ENCODE measurements at places on chromosomes 6 and 20.

- DNase-seq = no peak
These were observed 144.1 kb downstream of the SMAP1 start for GRCh38 chr6:70811788-70812187.

- DNase-seq = no peak
These were observed 2.2 kb downstream of the QKI start for GRCh38 chr6:163416557-163417253.

GRCh38 chr6:155162682-155163081 is 101.1 kb upstream of the CLDN20 start:
- DNase-seq = no peak

GRCh38 chr6:8657522-8657921 is 222.2 kb upstream of the SLC35B3 start:
- DNase-seq = no peak

- no peak for DNase-seq
These were observed 4.8 kb upstream of the MUC22 start for GRCh38 chr6:31005249-31006020.

GRCh38 chr6:81633391-81633790 is 119.1 kb downstream of the TENT5A start:
- DNase-seq = no peak

- no peak for DNase-seq
These were observed 50.5 kb upstream of the ENPP5 start for GRCh38 chr6:46221222-46221793.

- no peak for DNase-seq
These were observed 2.5 kb upstream of the SLC17A9 start for GRCh38 chr20:62949962-62950361.

- no peak for DNase-seq
These were observed 30.1 kb upstream of the BCLAF1 start for GRCh38 chr6:136319732-136320131.

DNA sequence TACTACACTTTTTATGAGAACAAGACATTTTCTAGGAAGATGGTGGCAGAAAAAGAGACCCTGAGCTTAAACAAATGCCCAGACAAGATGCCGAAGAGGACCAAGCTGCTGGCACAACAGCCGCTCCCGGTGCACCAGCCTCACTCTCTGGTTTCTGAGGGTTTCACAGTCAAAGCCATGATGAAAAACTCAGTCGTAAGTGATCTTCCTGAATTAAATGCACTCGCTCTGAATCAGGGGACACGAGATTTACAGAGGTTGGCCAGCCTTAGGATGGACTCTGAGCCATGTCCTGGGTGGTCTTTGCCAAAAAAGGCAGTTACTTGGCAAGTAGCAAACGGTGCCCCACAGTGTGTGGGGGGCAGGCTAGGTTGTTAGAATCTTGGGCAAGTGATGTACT is 423 bp downstream of the PACRG start:
- DNase-seq = peak; percentile 30

GRCh38 chr6:75526502-75527127 is 33.0 kb upstream of the FILIP1 start:
- peak; percentile 31 for DNase-seq

GRCh38 chr20:57195469-57196100 is 70.9 kb downstream of the BMP7 start:
- DNase-seq = no peak

DNA sequence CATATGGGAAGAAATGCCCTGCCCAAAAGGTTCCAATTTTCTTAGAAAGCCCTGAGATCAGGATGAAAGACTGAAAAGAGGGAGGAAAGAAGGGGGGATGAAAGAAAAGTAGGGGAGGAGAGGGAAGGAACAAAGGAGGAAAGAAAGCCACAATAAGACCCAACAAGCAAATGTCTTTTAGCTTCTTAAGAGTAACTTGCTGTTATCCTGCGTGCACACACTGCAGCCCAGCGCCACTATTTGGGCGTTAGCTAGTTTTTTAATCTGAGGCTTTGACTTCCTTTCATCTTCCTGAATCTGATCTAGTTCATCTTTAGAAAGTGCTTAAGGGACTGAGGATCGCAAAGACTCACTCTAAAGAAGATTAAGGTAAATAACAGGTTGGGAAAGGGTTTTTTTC is 77.4 kb upstream of the HDDC2 start:
- DNase-seq = no peak

- no peak for DNase-seq
These were observed 9.0 kb downstream of the FKBP1A start for GRCh38 chr20:1383623-1384404.

- no peak for DNase-seq
These were observed 13.0 kb upstream of the HLA-DQB1 start for GRCh38 chr6:32679492-32679891.

GRCh38 chr20:10733122-10733521 is 59.3 kb upstream of the JAG1 start:
- DNase-seq = no peak

- DNase-seq = no peak
These were observed 149.5 kb downstream of the DOK5 start for GRCh38 chr20:54624706-54625390.

DNA sequence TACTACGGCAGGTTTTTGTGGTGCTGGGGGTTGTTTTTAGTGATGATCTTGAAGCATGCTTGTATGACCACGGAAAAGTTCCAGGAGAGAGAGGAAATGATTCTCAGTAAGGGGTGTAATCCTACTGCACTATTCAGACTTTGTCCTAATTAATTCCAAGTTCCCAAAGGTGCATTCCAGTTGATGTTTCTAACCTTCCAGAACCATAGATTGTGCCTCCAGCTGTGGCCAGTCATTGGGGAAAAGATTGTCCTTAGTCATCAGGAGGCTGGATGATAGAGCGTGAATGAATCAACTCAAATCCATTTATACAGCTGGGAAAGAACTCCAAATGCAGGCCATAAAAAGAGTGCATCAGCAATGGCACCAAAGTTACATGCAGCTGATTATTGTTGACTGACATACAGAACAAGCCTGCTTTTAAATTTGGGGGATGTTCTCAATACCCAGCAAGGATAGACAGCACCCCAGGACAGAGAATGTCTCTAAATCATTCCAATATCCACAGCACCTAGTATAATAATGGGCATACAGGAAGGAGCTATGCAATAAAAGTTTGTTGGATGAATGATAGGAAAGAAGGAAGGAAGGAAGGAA is 27.8 kb upstream of the PKHD1 start:
- no peak for DNase-seq

GRCh38 chr6:156881687-156882629 is 104.8 kb downstream of the ARID1B start:
- DNase-seq = no peak

GRCh38 chr20:49762940-49763766 is 49.5 kb upstream of the B4GALT5 start:
- no peak for DNase-seq

GRCh38 chr6:41037107-41037900 is 1.7 kb downstream of the UNC5CL start:
- no peak for DNase-seq

DNA sequence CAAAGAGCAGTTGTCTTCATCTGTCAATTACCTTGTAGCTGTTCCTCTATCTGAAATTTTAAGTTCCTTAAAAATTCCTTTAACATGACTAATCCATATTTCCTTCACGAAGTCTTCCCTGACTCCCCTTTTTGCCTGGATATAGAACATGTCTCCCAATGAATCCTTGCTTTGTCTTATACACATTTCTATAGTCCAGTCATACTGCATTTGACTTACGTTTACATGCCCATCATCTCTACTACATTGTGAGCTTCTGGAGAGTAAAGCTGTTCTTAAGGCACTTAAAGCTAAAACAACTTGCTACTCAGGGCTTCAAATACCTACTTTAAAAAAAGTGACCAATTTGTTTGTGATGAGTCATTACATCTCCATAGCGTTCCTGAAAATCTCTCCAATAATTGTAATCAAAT is 4.9 kb downstream of the REV3L start:
- DNase-seq = no peak

- no peak for DNase-seq
These were observed 4.6 kb upstream of the PREX1 start for GRCh38 chr20:48832405-48832730.

- DNase-seq = no peak
These were observed 78.3 kb downstream of the SCAND1 start for GRCh38 chr20:35876033-35876320.

DNA sequence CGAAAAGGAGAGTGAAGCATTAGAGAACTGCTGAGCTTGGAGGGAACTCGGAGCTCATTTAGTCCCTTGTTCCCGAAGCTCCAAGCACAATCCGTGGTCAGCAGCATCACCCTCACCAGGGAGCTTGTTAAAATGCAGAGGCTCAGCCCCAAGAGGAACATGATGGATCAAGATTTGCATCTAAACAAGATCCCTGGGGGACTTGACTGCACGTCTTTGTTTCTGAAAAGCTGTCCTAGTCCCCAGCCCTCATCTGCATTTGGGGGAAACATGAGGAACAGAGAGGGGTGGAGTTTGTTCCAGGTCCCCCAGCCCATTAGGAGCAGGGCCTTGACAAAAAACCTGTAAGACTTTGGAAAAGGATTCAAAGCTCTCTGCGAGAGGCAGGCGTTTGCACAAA is 4.1 kb upstream of the LBP start:
- DNase-seq = no peak

DNA sequence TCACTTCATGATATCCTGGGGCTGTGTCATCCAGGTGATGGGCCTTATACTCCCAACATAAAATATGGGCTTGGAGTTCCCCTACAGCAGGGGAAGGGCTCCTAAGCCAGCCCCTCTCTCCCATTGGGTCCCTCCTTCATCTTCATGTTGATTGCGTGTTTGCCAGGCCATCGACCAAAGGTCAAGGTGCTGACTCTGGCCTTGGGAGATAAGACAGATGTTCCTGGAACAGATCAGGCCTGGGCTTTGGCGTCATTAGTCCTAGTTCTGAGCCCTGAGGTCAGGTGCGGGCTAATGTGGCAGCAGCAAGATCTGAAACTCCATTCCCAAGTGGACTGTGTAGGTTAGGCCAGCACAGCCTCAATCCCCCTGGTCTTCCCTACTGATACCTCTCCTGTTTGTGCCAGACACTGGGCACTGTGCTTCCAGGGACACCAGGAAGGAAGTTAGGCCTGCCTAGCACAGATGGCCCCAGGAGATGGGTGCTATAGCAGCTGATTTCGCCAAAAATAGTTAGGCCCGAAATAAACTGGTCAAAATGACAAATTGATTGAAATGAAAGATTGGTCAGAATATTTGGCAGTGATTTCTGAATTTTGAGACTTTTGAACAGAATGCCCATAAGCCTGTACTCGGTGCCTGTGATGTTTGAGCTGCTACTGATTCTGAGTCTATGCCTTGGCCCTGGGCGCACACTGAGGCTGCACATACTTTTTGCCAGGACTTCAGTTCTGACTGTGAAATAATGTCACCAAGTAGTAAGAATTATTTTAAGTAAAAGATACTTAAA is 28.8 kb downstream of the EPB41L1 start:
- no peak for DNase-seq

GRCh38 chr6:135231469-135231844 is 50.3 kb downstream of the MYB start:
- DNase-seq = no peak

DNA sequence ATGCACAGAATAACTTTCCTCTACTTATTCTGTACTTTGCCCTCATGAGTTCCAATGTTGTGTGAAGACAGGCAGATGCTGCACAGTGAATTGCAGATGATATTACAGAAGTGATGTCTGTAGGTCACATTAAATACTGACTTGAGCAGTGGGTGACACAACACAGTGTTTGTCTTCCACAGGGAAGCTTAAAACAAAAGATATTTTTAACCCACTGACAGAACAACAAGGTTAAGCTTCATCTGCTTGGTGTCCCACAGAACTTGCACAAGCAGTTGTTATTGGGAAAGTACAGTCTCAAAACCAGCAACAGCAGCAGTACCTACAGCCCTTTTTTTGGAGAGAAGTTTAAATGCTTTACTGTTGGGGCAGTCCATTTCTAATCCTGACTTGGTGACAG is 10.5 kb downstream of the SUMO4 start:
- DNase-seq = no peak

GRCh38 chr6:114690625-114691024 is 347.8 kb upstream of the HS3ST5 start:
- DNase-seq = no peak

- DNase-seq = no peak
These were observed 35.7 kb upstream of the CD93 start for GRCh38 chr20:23121751-23122320.

- no peak for DNase-seq
These were observed 63.9 kb downstream of the CD164 start for GRCh38 chr6:109318328-109318876.

DNA sequence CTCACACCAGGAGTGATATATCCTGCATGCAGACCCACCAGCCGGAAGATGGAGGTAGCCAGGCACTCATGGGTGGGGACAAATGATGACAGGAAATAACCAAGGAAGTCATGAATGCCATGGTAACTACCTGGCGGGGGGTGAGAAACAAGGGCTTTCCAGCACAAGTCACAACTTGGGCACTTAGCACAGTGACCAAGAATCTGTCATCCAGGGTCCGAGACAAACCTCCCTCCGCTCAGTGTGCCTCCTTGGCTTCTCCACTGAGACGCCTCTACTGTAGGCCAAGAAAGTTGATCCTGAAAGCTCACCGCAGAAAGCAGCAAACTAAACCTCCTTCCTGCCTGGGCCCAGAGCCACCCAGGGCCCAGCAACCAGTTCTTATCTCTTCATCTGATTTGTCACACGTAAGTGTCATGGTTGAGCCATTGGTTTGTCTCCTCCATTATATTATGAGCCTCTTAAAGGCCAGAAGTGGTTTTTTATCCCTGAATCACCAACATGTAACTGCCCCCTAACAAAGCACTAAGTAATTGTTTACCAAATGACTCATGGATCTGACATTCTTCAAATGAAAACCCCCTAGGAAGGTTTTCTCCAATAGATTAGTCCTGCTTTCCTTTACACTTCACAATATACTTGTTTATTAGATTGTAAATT is 84.3 kb upstream of the TAB2 start:
- peak; percentile 69 for DNase-seq

DNA sequence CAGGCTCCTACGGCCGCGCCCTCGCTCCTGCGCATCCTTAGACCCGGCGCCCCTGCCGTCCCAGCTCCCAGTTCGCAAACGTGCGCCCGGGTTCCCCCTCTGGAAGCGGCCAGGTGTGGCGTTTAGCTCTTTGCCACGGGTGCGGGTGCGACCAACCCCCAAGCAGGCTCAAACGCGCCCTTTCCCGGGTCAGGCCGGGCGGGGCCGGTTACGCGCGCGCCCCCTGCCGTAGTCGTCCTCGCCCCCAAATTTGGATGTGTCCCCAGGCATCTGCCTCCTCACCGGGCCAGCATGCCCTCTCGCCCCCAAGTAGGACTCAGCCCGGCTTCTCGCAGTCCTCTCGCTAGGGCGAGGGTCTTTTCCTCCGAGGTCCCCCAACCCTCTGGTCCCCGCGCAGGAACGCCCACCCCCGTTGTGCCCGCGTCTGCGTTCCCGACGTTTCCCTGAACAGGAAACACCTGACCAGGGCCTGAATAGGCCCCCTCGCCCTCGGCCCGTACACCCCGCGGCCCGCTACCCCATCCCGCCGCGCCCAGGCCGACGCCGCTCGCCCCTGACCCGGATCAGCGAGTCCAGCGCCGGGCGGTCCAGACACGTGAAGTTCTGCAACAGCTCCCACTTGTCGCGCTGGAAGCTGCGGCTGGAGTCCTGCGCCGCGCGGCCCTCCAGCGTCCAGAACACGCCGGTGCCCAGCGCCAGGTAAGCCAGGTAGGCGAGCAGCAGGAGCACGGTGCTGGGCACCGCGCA is 520 bp downstream of the KCNK17 start:
- no peak for DNase-seq
